NCI-H524 (cell line): ENCODE measurements at places on chromosomes 16 and 17.

DNA sequence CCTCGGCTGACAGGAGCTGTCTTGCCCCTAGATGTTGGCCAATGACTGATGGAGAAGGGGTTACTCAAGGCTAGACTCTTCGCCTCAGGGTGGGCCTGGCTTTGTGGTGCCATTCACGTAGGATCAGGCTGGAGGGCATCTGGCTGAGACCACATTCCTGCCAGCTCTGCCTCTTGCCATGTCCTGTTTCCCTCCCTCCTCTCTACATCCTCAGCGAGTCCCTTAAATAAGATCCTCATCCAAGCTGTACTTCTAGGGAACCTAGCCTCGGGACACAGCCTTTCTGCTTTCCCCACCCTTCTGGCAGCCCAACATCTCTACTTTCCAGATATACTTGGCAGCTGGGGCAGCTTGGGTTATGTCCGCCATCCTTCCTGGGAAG, 27.9 kb upstream of the EFCAB13 start:
- DNase-seq: no peak

DNA sequence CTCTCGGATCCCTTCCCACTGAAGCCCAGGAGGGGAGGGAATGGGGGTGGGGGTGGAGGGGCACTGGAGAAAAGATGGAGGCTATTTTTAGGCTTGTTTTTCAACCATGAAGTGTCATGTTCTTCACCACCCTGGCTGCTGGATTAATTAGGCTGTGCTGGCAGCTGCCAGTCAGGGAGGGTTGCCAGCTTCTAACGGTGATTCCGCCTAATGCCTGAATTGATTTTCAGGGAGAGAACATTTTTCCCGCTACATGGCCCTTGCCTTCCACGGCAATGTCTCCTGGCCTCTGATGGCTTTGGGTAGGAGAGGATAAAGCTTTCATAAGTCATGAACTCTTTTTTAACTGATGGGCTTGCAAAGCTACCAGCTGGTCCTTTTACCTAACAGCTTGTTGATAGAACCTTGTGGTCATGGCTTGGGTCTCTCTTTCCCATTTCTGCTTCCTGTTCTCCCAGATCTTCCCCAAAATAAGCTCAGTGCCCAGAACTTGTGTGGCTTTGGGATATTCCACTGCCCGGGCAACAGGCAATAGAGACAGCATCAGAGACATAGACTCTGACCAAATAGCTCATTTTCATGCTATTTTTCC, 167.4 kb downstream of the PITPNC1 start:
- DNase-seq: peak; percentile 45

GRCh38 chr16:1982013-1982433, 754 bp upstream of the NOXO1 start:
- peak; percentile 50 for DNase-seq

- DNase-seq: no peak
These were observed 211.0 kb upstream of the MAF start for GRCh38 chr16:79811541-79811940.

DNA sequence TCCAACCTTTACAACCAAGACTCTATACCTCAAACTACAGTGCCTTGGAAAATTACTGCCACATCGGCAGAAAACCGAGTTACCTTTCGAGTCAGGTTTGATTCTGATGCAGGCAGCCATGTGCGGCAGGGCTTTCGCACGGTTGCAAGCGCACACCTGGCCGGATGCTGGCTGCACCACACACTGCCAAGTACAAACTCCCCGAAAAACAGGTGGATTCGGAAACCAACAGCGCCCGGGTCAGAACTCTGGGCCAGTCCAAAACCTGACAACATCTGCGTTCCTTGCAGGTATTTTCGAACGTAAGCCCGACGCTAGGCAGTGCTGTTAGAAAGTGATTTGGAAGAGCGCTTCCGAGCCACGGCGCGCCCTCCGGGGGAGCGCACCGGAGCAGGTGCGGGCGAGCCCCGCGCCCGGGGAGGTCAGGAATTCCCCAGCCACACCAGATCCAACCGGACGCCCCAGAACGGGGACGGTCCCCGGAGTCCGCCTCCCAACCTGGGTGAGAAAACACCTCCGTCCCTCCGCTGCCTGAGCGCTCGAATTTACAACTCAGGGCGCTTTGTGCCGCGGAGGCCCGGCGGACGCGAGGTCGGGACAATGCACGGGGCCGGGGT, 1.2 kb downstream of the USP7 start:
- peak; percentile 30 for DNase-seq

DNA sequence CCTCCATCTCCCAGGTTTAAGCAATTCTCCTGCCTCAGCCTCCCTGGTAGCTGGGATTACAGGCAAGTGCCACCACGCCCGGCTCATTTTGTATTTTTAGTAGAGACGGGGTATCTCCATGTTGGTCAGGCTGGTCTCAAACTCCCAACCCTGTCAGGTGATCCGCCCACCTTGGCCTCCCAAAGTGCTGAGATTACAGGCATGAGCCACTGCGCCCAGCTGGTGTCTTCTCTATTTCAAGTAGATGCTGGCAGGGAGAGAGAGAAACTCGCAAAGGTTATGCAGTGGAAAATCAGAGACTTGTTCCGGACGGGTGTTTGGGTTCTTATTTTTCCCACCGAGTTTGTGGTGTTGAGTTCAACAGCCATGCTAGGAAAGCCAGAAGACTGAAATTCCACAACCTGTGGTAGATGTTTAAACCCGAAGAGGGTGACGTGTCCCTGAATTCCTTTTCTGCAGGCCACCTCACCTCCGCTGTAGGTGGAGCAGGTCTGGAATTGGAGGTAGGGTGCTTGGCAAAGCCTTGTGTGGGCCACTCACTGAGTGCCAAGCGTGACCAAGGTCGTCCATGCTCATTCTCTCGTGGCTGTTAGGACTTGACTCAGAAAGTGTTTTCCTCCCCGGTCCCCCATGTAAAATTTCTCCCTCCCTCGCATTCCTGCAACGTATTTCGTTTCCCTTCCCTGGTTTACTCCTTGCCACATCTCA, 7.3 kb upstream of the ZDHHC7 start:
- DNase-seq: no peak

GRCh38 chr17:79053251-79053925, 21.2 kb upstream of the ENGASE start:
- peak; percentile 75 for DNase-seq

- no peak for DNase-seq
These were observed 893.8 kb downstream of the KCNJ2 start for GRCh38 chr17:71063127-71063526.
